ENCODE measurements at places on chromosomes 7 and 10.

GRCh38 chr10:44519361-44519760 is 134.5 kb upstream of the CXCL12 start:
- no peak for DNase-seq

- no peak for DNase-seq
Observed at GRCh38 chr10:91762878-91763277, 35.3 kb upstream of the TNKS2 start.

GRCh38 chr7:2792856-2793487 is 51.1 kb downstream of the GNA12 start:
- DNase-seq: no peak

DNA sequence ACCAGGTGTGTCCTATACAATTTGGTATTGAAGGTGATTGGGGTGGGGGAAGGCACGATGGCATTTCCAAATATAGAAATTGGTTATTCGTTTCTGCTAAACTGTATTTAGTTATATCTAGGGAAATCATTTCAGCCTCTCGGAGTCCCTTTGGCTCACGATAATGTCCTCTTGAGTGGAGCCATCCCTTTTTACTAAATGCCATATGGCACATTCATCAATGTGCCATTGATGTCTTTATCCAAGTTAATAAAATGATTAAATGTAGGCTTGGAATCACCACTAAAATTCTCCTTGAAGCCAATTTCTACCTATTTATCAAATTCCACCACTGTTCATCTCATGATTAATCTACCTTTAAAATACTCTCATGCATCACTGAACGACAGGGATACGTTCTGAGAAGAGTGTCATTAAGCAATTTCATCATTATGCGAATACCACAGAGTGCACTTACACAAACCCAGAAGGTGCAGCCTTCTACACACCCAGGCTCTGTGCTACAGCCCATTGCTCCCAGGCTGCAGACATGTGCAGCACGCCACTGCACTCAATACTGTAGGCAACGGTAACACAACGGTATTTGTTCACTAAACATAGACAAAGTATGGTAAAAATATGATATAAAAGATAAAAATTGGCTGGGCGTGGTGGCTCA is 219.2 kb upstream of the C7orf33 start:
- DNase-seq: no peak

GRCh38 chr10:11713186-11713743 is 28.9 kb upstream of the ECHDC3 start:
- no peak for DNase-seq

All from NCI-H1930 (cell line).